ENCODE measurements at places on chromosomes 6 and 20.

- no peak for DNase-seq
Measured at GRCh38 chr6:13870214-13870830, 54.4 kb upstream of the RNF182 start.

DNA sequence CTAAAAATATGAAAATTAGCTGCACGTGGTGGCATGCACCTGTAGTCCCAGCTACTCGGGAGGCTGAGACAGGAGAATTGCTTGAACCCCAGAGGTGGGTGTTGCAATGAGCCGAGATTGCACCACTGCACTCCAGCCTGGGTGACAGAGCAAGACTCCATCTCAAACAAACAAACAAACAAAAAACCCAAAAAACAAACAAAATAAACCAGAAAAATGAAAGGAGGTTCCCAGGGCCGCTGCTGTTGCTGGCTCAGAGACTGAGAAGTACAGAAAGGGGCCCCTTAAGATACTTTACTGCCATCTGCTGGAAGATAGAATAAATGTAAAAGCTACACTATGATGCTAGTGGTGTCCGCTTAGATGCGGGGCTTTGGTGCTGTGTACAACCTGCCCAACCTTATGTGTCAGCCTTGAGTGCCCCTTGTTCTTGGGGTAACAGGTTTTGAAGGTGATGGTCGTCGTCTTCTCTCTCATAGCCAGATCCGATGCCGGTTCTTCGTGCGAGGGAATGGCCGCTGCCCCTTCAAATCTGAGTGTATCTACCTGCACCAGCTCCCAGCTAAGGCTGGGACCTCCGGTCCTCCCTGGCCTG lies 2.8 kb upstream of the FANCE start:
- DNase-seq, result no peak

- DNase-seq, result no peak
Measured at GRCh38 chr6:34030831-34031624, 114.9 kb downstream of the GRM4 start.

GRCh38 chr20:49852522-49853080 lies 40.0 kb downstream of the SLC9A8 start:
- DNase-seq, result no peak

DNA sequence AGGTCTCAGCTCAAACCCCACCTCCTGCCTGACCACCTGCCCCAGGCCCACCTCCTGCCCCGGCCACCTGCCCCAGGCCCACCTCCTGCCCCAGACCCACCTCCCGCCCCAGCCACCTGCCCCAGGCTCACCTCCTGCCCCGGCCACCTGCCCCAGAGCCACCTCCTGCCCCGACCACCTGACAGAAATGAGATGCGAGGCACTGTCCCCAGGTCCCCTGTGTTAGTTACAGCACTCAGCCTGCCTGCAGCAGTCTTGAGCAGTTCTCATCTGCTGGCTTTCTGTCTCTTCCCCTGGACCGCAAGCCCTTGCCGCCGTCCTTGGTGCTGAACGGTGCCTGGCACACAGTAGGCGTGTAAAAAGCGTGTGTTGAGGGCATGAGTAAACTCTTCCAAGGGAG lies 79.5 kb downstream of the CDH4 start:
- DNase-seq, result no peak
